ENCODE measurements at places on chromosomes 7 and 10.

DNA sequence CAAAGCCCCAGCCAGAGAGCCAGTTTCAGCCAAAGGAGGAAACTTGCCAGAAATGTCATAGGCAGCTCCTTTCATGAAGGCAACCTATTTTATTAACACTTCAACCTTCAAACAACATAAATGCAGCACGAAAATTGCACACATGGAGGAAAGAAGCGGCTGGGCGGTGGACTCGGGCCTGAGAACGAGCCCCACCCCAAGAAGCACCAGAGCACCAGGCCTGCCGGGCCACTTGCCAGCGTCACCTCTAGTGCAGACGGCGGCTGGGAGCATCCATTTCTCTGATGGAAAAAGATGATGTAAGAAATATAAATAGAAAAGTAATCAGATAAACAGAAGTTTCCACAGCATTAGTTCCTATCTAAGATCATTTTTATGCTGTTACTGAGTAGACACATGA is 100.0 kb downstream of the TCERG1L start:
- no peak for DNase-seq

DNA sequence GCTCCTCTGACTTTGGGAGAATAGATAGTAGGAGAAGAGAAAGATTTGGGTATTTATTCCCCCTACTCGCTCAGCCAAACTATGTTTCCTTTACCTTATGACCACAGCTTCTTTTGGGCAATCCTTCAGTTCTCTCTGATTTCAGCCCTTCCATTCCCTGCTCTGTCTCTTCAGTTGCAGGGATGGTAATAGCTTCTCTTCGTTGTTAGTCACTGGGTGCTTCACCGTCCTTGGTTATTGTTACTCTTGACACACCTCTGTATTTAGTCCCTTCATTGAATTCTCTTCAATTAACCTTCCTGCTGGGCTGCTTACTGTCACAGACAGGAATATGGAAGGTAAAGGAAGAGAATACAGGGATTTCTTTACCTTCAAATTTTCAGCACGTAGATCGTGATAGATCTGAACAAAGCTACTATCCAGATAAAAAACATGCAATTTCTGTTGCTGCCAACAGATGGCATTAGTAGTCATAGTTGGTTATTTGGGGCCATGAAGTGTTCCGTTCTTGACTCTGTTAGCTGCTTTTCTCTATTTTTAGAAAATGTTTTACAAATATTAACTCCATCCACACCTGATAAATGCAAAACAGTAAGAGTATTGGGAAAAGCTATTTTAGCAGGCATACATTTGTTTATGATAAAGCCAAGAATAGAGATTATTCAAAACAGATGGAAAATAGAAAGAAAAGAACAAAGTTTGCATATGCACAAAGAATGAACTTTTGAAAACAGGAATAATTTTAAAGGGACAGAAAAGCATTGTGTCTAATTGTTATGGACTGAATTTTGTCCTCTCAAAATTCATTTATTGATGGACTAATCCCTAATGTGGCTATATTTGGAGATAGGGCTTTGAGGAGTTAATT is 14.0 kb upstream of the PTTG1IP2 start:
- peak; percentile 48 for DNase-seq

GRCh38 chr7:70533614-70534013 is 598.3 kb upstream of the GALNT17 start:
- no peak for DNase-seq

DNA sequence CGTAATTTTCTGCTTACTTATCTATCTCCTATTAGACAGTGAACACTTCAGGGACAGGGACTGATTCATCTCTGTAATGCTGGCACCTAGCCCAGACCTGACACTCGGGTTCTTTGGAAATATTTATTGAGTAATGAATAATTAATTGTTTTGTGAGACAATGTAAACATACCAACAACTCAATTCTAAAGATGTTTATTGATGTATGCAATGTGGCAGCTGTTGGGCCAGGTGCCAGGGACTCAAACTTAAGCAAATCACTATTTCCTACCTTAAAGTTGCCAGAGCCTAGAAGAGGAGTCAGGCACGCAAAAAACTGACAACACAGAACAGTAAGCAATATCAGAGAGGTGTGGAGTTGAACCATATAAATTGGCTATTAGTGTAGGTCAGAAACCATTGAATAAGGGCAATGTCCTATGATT is 63.6 kb upstream of the BMPER start:
- no peak for DNase-seq

- DNase-seq, result no peak
These were observed 118.1 kb upstream of the ADCY1 start for GRCh38 chr7:45456105-45456504.

DNA sequence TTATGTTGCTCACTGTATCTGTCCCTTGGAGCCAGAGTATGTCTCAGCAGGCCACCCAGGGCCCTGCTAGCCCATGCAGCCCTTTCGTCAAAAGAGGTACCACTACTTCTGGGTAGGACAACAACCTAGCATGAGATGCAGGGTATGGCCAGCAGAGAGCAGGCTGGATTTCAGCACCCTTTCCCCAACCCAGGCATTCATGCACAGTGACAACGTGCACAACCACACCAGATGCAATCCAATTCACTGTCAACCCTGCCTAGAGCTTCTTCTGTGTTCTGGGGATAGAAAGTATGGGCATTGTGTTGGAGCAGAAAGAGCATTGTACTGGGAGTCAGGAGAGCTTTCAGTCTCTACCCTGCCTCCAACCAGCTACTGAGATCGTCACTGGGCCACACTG is 37.9 kb downstream of the JAZF1 start:
- no peak for DNase-seq

DNA sequence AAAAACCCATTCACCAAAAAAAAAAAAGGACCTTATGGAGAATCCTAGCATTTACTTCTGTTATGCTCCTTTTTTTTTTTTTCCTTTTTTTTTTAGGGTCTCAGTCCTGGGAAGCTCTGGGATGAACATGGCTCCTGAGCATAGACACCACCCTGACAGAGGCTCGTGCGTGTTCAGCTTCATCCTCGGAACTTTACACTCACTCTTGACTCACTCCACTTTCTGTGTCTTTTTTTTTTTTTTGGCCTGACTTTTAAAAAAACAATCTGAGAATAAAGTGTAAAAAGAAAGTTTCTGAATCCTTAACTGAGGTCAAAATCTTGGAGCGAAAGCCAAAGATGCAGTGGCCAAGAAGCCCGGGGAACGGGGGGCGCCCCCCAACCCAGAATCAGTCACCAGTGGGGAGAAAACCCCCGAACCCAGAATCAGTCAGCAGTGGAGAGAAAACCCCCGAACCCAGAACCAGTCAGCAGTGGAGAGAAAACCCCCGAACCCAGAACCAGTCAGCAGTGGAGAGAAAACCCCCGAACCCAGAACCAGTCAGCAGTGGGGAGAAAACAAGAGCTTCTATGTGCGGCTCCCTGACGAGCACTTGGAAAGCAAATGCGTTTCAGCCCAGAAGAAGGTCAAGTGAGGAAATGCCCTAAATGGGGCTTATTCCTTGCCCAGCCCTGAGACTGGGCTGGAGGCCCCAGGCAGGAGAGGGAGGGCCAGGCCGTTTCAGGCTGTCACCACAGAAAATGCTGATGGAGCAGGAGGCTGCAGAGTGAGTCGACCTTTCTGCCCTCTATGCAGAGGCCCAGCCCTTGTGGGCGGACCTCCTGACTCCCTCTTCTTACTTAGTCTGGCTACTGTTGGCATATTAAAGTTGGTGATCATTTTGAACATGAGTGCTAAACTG is 19.0 kb upstream of the PFKP start:
- DNase-seq, result no peak

- no peak for DNase-seq
These were observed 497.8 kb upstream of the NRP1 start for GRCh38 chr10:33832124-33832787.

GRCh38 chr7:1942243-1942940 is 272.3 kb downstream of the ELFN1 start:
- DNase-seq, result no peak

DNA sequence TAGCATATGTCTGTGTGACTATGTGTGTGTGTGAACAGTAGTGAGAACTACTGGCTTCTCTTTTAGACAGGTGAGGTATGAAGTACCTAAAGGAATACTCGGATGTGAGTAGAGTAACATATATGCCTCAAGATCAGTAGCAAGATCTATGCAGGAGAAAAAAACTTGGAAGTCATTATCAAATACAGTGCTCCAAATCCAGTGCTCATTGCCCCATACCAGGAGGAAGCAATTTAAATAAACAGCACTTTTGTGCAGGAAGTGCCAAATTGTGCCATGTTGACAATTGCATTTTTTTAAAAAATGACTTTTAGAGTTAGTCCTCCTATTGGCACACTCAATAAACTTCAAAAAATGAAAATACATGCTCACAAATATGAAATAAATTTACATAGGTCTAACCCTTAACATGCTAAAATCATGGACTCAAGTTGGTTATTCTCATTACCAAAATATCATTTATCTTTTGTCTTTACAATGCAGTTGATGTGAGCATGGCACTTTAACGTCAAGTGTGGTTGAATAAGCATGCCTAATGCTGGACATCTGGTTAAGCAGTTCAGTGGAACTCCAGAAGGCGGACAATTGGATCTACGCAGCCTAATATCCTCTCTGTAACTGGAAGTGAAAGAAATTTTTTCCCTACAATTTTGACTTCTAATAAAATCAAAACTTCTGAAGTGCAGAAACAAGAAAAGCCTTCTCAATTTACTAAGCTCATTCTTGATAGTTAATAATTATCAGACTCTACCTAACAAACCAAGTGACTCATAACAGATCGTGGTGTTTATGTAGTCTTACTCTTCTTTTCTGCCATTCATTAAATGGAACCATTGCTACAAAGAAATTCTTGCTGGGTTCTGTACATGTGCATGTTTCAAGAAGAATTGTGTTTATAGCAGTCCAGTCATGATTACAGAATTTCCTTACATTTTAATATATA is 195.2 kb downstream of the MDFIC start:
- DNase-seq, result no peak

DNA sequence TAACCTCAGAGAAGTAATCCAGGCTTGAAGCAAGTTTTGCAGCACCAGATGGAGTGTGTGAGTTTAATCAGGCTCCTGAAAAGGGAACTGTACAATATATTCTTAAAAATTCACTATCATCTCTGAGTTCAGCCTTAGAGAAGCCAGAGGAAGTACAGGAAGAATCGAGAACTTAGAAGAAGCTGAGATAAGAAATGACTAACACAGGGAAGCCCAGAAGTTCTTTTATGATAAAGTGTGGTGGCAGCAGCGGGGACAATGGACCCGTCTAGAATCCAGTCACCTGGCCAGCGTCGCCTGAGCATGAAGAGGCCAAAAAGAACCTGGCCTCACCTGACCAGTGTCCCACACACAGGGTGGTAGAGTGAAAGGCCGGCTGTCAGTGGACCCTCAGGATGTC is 161.0 kb downstream of the USP6NL start:
- no peak for DNase-seq

- DNase-seq, result no peak
These were observed 2.7 kb downstream of the GPR146 start for GRCh38 chr7:1046722-1047679.

GRCh38 chr10:88901206-88901983 is 21.4 kb downstream of the STAMBPL1 start:
- peak; percentile 44 for DNase-seq

DNA sequence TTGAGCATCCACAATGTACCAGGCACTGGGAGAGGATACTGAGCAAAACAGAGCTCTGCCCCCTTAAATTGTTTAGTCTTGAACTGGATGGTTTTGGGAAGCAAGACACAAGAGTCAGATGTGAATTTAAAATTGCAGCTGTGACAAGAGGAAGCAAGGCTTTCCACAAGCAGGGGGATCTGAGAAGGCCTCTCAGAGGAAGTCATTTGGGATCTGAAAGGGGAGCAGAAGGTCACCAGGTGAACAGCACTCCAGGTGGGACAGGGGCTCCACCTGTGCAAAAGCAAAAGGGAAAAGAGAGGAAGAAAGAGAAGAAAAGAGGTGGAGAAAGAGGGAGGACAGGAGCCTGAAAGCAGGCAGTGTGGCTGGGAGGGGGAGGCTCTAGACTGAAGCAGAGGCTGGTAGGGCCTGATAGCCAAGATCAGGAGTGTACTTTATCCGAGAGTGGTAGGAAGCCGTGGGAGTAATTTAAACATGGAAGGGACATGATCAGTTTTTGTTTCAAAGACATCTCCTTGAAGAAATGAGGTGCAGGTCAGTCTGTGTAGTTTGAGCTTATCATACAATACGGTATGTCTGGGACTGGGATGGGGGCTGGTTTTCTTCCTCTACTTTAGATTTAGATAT is 76.1 kb upstream of the DUSP5 start:
- no peak for DNase-seq

DNA sequence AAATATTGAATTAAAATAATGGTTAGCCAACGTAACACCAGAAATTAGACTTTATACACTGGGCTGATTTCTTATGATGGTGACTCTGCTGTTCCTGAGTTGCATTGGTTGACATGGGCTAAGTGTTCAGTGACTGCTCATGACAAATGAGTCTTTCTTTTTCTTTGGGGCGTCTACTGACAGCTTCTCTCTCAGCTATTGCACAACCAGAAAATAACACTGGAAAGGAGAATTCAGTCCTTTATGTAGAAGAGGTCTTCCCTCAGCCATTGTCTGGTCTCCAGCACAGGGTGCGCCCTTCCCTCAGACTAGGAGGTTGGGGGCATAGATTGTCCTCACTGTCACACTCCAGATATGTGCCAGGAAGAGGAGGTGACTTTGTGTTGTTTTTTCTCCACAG is 21.6 kb downstream of the PNLIP start:
- no peak for DNase-seq

GRCh38 chr10:93755443-93756116 is 2.2 kb upstream of the LGI1 start:
- DNase-seq, result no peak

DNA sequence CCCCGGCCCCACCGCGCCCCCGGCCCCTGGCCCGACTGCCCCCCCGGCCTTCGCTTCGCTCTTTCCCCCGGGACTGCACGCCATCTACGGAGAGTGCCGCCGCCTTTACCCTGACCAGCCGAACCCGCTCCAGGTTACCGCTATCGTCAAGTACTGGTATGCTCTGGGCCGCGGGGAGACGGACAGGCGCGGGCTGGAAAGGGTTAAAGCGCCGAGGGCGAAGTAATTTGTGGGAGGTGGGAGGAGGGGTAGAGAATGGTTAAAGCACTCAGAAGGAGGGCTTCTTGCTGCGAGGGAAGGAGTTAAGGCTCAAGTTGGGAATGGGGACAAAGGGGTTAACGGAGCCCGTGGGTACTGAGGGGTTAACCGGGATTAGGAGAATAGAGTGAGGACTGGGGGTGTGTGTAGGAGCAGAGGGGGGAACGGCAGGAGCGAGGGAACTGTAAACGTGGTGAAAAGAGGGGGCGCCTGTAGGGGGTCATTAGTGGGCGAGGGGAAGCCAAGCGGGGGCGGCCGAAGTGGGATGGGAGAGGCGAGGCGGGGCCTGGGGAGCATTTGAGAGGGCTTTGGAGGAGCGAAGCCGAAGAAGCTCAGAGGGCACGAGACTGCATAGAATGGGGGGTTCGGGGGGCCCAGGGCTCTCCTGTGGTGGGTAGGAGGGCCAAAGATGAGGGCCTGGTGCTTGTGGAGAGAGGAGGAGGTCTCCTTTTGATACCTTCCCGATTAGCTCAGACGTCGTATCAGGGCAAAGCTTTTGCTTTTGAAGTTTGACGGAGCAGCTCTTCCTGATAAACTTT is 605 bp downstream of the SUFU start:
- no peak for DNase-seq

GRCh38 chr10:80598951-80599350 is 61.2 kb downstream of the SH2D4B start:
- no peak for DNase-seq

- DNase-seq, result no peak
These were observed 40.4 kb downstream of the CALML3 start for GRCh38 chr10:5565205-5565545.
